Activated CD4-positive, alpha-beta T cell treated with anti-CD3 and anti-CD28 coated beads, Interleukin-2, amount 10 ng/mL, durations not matched to agents 24 days and 14 days (primary cell): ENCODE measurements at places on chromosomes 11 and 22.

GRCh38 chr11:45736424-45736823, 68.5 kb upstream of the SLC35C1 start:
- DNase-seq = no peak

GRCh38 chr22:49362211-49362839, 465.3 kb downstream of the BRD1 start:
- no peak for DNase-seq

- DNase-seq = no peak
Measured at GRCh38 chr11:76184551-76184993, 21.7 kb downstream of the WNT11 start.

DNA sequence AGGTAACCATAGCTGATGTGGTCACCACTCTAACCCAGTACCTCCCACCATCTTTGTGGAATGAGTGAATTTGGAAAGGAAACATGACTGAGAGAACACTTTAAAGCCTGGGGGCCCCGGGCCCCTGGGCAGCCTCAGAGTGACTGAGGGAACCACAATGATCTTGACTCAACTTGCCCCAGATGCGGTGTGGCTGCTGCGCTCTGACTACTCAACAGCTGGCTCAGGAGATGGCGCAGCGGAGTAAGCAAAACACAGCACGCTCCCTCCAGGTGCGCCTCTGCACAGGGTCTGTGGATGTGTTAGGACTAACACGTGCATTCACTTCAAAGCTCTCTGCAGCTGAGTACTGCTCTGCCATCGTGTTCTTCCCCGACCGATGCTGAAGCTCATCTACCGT, 5.9 kb downstream of the RNF215 start:
- DNase-seq = no peak

- no peak for DNase-seq
Measured at GRCh38 chr22:20010307-20011122, 6.1 kb downstream of the ARVCF start.

DNA sequence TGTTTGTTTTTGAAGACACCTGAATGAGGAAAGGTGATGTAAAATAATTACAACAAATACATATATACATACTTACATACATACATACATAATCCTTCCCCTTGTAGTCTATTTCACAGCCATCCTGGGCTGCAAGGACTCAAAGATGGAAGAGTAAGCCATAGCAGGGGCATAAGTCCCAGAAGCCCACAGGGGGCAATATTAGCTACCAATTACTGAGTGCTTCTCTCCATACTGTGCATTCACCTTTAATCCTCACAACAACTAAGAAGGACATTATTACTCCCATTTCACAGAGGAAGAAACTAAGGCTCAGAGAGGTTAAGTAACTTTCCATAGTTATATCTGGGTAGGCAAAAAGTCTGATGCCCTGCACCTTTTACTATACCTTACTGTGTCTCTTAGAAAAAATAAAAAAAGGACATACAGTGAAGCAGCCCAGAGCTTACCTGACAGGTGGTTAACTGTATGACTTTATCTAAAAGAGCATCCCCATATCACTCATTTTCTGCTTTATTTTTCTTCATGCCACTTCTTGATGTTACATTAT, 2.7 kb downstream of the SERGEF start:
- no peak for DNase-seq

- peak; percentile 85 for DNase-seq
Measured at GRCh38 chr22:37300551-37301017, 18.3 kb downstream of the CYTH4 start.

DNA sequence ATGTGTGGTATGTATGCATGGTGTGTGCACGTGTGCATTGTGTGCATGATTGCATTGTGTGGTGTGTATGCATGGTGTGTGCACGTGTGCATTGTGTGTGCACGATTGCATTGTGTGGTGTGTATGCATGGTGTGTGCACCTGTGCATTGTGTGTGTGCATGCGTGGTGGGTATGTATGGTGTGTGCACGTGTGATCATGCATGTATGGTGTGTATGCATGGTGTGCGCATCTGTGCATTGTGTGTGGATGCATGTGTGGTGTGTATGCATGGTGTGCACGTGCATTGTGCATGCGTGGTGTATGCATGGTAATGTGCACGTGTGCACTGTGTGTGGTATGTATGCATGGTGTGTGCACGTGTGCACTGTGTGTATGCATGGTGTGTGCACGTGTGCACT, 16.8 kb downstream of the ALG12 start:
- no peak for DNase-seq

GRCh38 chr22:23085785-23086184, 15.5 kb downstream of the GNAZ start:
- DNase-seq = no peak

GRCh38 chr11:101091781-101092180, 37.8 kb downstream of the PGR start:
- no peak for DNase-seq

GRCh38 chr11:12329169-12329568, 48.2 kb upstream of the PARVA start:
- peak; percentile 21 for DNase-seq

GRCh38 chr11:32304521-32304920, 130.8 kb downstream of the WT1 start:
- no peak for DNase-seq

GRCh38 chr11:105100206-105100605, 39.4 kb downstream of the CARD18 start:
- DNase-seq = peak; percentile 74
